Fibroblast of lung (primary cell): ENCODE measurements at places on chromosomes 12 and 14. TPM values are rescaled to one million over a fixed set of nuclear protein-coding genes. Genes with fewer than 3 reads are reported as not detected.

The DDN gene
- total RNA-seq, result under 0.01 TPM in 2 replicates

The DBX2 gene
- not detected in 2 replicates for total RNA-seq

- H3K4me3 ChIP-seq, result no peak overlapping the region
- no peaks in the 10 kb centered on the region for H3K27me3 ChIP-seq
- no peaks in the 10 kb centered on the region for H3K4me1 ChIP-seq
These were observed 300.9 kb downstream of the ACSS3 start for GRCh38 chr12:81378601-81379285.

- no peaks in the 10 kb centered on the region for H3K27me3 ChIP-seq
- no peaks in the 10 kb centered on the region for H3K4me1 ChIP-seq
- H3K4me3 ChIP-seq, result no peak overlapping the region
- H3K27ac ChIP-seq, result no peak overlapping the region
- no peak for DNase-seq
- no peaks in the 10 kb centered on the region for H3K36me3 ChIP-seq
These were observed 703.7 kb upstream of the MGAT4C start for GRCh38 chr12:86959766-86960458.

- H3K4me3 ChIP-seq, result no peak overlapping the region
- no peak overlapping the region for H3K27ac ChIP-seq
- peaks cover 4% of the 10 kb centered on the region for H3K4me1 ChIP-seq
- no peaks in the 10 kb centered on the region for H3K27me3 ChIP-seq
- peaks cover 18% of the 10 kb centered on the region for H3K36me3 ChIP-seq
These were observed 6.7 kb downstream of the SLC2A3 start for GRCh38 chr12:7929083-7929792.

DNA sequence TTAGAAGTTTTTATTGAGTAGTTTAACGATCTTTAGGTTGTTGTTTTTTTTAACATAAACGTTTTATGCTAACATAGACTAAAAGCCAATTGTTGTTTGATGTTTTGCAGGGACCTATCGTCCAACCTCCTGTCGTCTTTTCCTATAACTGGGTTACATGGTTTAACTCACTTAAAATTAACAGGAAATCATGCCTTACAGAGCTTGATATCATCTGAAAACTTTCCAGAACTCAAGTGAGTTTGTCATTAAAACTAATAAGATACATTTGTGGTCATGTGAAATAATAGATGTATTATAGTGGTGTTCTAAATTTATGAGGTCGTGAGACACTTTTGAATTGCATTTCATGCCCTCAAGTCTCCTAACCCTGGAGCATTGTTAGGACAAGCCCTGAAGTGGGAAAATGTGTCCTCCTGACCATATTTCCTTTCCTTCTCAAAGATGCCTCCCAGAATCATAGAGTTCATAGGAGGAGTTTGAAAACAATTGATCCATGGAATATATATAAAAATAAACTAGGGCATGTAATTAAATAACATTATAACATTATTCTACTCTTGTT, 84.9 kb downstream of the ZFC3H1 start:
- no peaks in the 10 kb centered on the region for H3K36me3 ChIP-seq
- no peak for DNase-seq
- no peak overlapping the region for H3K27ac ChIP-seq
- H3K4me3 ChIP-seq, result no peak overlapping the region
- no peaks in the 10 kb centered on the region for H3K4me1 ChIP-seq

GRCh38 chr12:105745811-105746210, 392.9 kb downstream of the NUAK1 start:
- no peak for DNase-seq
- no peaks in the 10 kb centered on the region for H3K36me3 ChIP-seq
- no peaks in the 10 kb centered on the region for H3K27me3 ChIP-seq
- no peak overlapping the region for H3K27ac ChIP-seq

DNA sequence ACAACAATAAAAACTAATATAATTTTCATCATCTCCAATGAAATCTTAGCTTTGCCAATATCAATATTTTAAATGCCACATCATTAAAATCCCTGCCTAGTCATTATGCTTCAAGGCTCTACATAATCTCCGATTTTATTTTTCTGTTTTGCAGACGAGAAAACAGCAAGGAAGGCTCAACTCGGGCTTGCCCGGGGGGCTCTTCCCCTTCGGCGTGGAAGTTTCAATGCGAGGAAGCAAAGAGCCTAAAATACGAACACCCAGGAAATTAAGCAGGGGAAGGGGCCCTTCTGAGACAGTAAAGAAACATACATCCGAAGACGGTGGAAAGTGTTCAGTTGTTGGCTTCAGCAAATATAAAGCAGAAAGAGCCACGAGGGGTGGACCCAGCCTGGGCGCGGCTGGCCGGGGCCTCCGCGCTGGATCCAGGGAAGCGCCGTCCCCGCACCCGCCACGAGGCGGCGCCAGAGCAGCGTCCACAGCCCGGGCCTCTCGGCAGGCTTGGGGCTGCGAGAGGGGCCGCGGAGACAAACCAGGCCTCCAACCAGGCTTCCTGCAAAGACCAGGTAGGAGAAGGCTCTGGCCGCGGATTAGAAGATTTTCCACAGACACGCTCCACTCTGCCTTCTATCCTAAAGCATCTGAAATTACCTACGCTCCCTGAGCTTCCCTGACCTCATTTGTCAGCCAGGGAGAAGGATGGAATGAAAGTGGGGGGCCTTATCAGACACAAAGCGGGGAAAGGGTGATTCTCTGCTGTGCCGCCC, 77.2 kb downstream of the SERPINA3 start:
- no peak overlapping the region for H3K4me3 ChIP-seq
- no peaks in the 10 kb centered on the region for H3K36me3 ChIP-seq
- H3K4me1 ChIP-seq, result no peaks in the 10 kb centered on the region
- peak; percentile 31 for DNase-seq
- H3K27ac ChIP-seq, result no peak overlapping the region

The TRAF3 gene
- 14.4 and 16.2 TPM in 2 replicates for total RNA-seq

- H3K4me3 ChIP-seq, result no peak overlapping the region
- no peaks in the 10 kb centered on the region for H3K27me3 ChIP-seq
- H3K27ac ChIP-seq, result no peak overlapping the region
- no peaks in the 10 kb centered on the region for H3K4me1 ChIP-seq
These were observed 19.1 kb downstream of the TUNAR start for GRCh38 chr14:95895720-95896119.

The ZCCHC8 gene
- 20.5 and 23.8 TPM in 2 replicates for total RNA-seq

DNA sequence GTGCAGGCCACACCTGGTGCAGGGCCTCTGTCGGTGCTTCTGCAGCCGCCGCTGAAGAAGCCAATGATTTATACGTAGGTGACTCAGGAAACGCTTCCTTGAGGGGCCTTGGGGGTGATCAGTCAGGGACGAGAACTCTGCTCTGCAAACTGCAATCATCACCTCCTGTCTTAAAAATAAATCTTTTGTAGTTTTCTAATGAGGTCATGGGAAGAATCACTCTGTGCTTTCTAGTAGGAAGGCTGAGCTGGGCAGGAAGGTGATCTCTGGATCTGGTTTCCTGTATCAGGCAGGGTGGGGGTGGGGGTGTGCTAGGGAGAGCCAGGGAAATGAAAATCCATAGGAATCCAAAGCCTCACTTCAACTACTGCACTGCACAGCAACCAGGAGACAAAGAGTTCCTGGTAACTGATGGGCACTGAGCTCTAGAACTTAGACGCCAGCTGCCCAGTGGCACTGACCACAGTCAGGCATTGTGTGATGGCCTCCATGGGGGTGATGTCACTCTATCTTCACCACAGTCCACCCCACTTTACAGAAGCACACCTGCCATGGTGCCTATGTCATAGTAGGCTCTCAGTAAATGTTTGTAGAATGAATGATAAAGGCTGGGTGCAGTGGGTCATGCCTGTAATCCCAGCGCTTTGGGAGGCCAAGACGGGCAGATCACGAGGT, 292.4 kb upstream of the PWP1 start:
- DNase-seq, result peak; percentile 22
- no peak overlapping the region for H3K4me3 ChIP-seq
- no peaks in the 10 kb centered on the region for H3K4me1 ChIP-seq
- no peaks in the 10 kb centered on the region for H3K36me3 ChIP-seq
- no peaks in the 10 kb centered on the region for H3K27me3 ChIP-seq

GRCh38 chr14:90698379-90698869, 117.8 kb downstream of the TTC7B start:
- no peaks in the 10 kb centered on the region for H3K36me3 ChIP-seq
- no peak overlapping the region for H3K4me3 ChIP-seq
- peaks cover 4% of the 10 kb centered on the region for H3K4me1 ChIP-seq
- peak; percentile 74 for DNase-seq

DNA sequence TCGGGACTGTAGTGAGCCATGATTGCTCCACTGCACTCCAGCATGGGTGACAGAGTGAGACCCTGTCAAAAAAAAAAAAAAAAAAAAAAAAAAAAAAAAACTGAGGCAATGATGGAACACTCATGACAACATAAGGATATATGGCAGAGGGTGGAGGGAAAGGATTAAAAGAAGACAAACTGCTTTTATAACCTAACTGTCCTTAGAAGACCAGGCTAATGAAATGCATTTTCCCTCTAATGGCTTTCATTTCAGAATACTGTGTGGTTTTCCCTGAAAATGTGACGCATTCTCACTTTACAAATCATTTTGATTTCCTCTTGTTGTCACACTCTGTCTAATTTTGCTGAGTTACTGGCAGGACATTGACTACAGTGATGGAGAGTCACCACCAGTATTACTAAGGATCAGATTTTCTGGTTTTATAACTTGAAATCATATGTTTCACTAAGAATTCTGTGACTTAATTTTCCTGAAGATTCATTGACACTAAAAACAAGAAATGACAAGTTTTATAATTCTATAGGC, 137.6 kb upstream of the SSTR1 start:
- no peak for DNase-seq
- H3K27ac ChIP-seq, result no peak overlapping the region
- no peaks in the 10 kb centered on the region for H3K27me3 ChIP-seq
- no peaks in the 10 kb centered on the region for H3K4me1 ChIP-seq
- no peaks in the 10 kb centered on the region for H3K36me3 ChIP-seq

The CKAP4 gene
- 72.7 and 132 TPM in 2 replicates for total RNA-seq

The TEAD4 gene
- total RNA-seq, result 6.3 and 7.4 TPM in 2 replicates

GRCh38 chr12:82426081-82426480, 67.8 kb downstream of the METTL25 start:
- H3K27ac ChIP-seq, result no peak overlapping the region
- H3K4me3 ChIP-seq, result no peak overlapping the region
- DNase-seq, result peak; percentile 4
- no peaks in the 10 kb centered on the region for H3K36me3 ChIP-seq
- H3K4me1 ChIP-seq, result no peaks in the 10 kb centered on the region

- H3K36me3 ChIP-seq, result no peaks in the 10 kb centered on the region
- H3K4me3 ChIP-seq, result no peak overlapping the region
- no peak overlapping the region for H3K27ac ChIP-seq
- no peaks in the 10 kb centered on the region for H3K27me3 ChIP-seq
- H3K4me1 ChIP-seq, result peaks cover 7% of the 10 kb centered on the region
These were observed 6.7 kb downstream of the BCL7A start for GRCh38 chr12:122028165-122028904.

DNA sequence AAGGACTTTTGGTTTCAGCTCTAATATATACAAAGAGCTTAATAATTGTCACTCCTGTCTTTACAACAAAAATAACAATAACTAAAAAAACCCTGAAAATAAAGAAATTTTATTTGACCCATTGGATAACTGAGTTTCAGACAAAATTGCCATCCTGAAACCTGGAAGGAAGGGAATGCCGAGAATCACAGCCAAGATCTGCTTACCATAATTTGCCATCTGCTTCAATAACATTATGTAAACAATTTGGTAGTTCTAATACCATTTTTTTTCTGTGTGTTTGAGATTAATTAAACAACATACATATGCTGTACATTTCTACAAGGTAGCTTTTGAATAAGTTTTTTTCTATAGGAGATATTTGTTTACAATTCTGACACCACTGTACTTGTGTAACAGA, 596.3 kb upstream of the MGAT4C start:
- no peaks in the 10 kb centered on the region for H3K36me3 ChIP-seq
- H3K27ac ChIP-seq, result no peak overlapping the region
- no peaks in the 10 kb centered on the region for H3K4me1 ChIP-seq
- no peak for DNase-seq

DNA sequence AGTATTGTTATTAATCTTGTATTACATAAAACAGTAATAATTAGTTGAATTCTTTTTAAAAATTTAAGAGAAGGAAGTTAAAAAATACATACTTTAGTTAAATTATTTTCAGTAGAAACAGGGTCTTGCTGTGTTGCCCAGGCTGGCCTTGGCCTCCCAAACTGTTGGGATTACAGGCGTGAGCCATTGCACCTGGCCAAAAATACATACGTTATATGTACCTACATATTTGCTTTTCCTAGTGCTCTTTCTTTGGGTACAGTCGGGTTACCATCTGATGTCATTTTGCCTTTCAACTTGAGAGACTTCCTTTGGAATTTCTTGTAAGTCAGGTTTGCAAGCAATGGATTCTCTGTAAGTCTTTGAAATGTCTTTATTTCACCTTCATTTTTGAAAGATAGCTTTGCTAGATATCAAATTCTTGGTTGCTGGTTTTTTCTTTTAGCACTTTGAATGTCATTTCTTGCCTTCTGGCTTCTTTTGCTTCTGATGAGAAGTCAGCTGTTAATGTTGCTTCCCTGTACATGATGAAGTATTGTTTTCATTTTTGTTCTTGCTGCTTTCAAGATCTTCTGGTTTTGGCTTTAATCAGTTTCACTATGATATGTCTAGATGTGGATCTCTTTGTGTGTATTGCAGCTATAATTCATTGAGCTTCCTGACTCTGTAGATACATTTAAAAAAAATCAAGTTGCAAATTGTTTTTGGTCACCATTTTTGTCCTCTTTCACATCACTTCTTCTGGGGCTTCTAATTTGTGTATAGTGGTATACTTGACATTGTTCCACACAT, 84.4 kb downstream of the SPATS2 start:
- H3K36me3 ChIP-seq, result no peaks in the 10 kb centered on the region
- DNase-seq, result no peak
- no peaks in the 10 kb centered on the region for H3K4me1 ChIP-seq
- no peak overlapping the region for H3K4me3 ChIP-seq
- no peak overlapping the region for H3K27ac ChIP-seq
- no peaks in the 10 kb centered on the region for H3K27me3 ChIP-seq

DNA sequence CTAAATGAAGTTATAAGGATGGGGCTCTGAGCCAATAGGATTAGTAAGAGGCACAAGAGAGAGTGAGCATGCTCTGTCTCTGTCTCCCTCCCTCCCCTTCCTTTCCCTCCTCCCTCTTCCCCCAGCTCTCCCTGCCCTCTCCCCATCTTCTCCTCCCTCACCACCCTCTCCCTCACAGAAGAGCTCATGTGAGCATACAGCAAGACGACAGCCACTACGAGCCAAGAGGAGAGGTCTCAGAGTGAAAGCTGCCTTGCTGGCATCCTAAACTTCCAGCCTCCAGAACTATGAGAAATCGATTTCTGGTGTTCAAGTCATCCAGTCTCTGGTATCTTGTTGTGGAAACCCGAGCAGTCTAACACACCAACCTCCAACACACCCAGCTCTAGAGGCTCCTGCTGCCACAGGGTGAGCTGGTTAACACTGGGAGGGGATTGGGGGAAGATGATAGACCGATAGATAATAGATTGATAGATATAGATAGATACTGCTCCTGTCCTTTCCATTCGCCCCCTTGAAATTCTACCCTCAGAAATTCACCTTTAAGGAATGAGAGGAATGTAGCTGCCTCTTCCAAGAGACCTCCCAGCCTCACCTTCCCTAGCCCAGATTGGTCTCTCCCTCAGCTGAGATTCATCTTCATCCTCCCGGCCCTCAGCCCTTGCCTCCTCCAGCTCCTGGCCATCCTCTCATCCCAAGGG, 25.8 kb upstream of the ACTN1 start:
- no peak overlapping the region for H3K27ac ChIP-seq
- H3K36me3 ChIP-seq, result no peaks in the 10 kb centered on the region
- no peak overlapping the region for H3K4me3 ChIP-seq
- H3K4me1 ChIP-seq, result peaks cover 13% of the 10 kb centered on the region
- no peaks in the 10 kb centered on the region for H3K27me3 ChIP-seq
